Suprapubic skin (tissue), 4 donors: ENCODE measurements at places on chromosomes 4 and X. TPM values are rescaled to one million over a fixed set of nuclear protein-coding genes. Genes with fewer than 3 reads are reported as not detected.

The MAP3K15 gene
- not detected for total RNA-seq

The WDR44 gene
- total RNA-seq, result 12.1 TPM

The SCOC gene
- total RNA-seq, result 32.9 TPM

The ZC4H2 gene
- total RNA-seq, result 7.0 TPM

The MAGED4 gene
- 0.56 TPM for total RNA-seq

The F8A1 gene
- total RNA-seq, result 10.8 TPM

The GPR119 gene
- not detected for total RNA-seq

The CXorf49 gene
- not detected for total RNA-seq

The RHOH gene
- 1.6 TPM for total RNA-seq

The SUPT20HL2 gene
- not detected for total RNA-seq

DNA sequence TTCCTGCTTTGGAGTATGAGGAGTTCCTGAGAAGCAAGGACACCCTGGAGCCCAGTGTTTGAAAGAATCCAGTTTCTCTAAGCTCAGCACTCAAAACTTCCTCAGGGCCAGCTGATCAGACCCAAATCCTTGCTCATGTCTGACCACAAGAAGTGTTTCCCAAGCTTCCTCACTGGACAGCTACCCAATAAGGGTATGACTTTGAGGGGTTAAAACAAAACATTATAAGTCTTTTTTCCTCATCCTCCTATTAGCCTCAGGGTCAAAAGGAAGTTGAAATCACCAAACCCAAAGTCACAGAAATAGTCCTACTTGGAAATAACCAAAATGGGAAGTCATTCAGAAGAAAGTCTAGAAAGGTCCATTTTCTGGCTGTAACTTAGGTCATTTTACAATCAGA, 13.7 kb downstream of the ZBTB33 start:
- no peaks in the 10 kb centered on the region for H3K27me3 ChIP-seq
- no peak overlapping the region for H3K4me3 ChIP-seq
- no peak overlapping the region for H3K27ac ChIP-seq

GRCh38 chr4:170271723-170272122, 182.0 kb upstream of the AADAT start:
- H3K4me3 ChIP-seq, result no peak overlapping the region
- H3K36me3 ChIP-seq, result no peaks in the 10 kb centered on the region
- no peaks in the 10 kb centered on the region for H3K4me1 ChIP-seq
- H3K27me3 ChIP-seq, result no peaks in the 10 kb centered on the region
- no peak for DNase-seq

GRCh38 chr4:94995684-94996394, 238.1 kb downstream of the BMPR1B start:
- no peak overlapping the region for H3K27ac ChIP-seq
- peaks cover 10% of the 10 kb centered on the region for H3K4me1 ChIP-seq
- DNase-seq, result no peak
- no peak overlapping the region for H3K4me3 ChIP-seq
- H3K27me3 ChIP-seq, result no peaks in the 10 kb centered on the region
- H3K36me3 ChIP-seq, result no peaks in the 10 kb centered on the region

GRCh38 chrX:121671649-121672048, 624.2 kb downstream of the GLUD2 start:
- no peaks in the 10 kb centered on the region for H3K4me1 ChIP-seq
- no peaks in the 10 kb centered on the region for H3K36me3 ChIP-seq
- H3K27ac ChIP-seq, result no peak overlapping the region
- H3K4me3 ChIP-seq, result no peak overlapping the region
- no peaks in the 10 kb centered on the region for H3K27me3 ChIP-seq

DNA sequence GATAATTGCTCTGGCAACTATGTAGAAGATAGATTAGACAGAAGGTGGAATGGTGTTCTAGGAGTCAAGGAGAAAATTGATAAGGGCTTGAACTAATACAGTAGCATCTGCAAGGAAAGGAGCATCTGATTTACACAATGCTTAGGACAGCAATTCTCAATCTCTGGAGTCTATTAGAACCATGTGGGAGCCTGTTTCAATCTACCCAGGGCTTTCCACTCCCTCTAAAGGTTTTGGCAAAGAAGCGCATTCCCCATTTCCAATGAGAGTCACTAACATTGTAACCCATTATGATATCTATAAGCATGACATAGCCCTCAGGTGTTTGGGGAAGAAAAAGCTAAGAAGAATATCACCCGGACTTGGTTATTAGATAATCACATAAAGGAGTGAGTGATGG, 168.2 kb downstream of the COL25A1 start:
- DNase-seq, result no peak
- no peak overlapping the region for H3K4me3 ChIP-seq
- no peaks in the 10 kb centered on the region for H3K36me3 ChIP-seq
- no peaks in the 10 kb centered on the region for H3K4me1 ChIP-seq

- H3K27me3 ChIP-seq, result no peaks in the 10 kb centered on the region
- H3K36me3 ChIP-seq, result no peaks in the 10 kb centered on the region
- H3K27ac ChIP-seq, result no peak overlapping the region
- H3K4me3 ChIP-seq, result no peak overlapping the region
- no peaks in the 10 kb centered on the region for H3K4me1 ChIP-seq
These were observed 108.7 kb upstream of the PACRGL start for GRCh38 chr4:20591571-20591970.

DNA sequence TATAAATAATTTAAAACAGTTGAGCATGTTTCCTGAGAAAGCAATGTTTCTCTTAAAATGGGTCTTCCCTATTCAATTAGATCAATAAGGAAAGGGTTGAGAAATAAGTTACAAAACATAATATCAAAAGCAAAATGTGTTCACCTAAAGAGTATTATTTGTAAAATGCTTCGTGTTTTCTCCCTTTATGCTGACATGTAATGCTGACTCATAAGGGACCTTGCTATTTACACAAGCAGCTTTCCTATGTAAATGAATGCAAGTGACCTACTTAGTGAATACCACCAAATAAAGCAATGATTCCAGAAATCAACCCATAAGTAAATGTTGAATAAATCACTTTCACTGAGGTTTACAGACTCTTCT, 91.5 kb downstream of the ELOVL6 start:
- no peak overlapping the region for H3K27ac ChIP-seq
- no peaks in the 10 kb centered on the region for H3K36me3 ChIP-seq
- no peak overlapping the region for H3K4me3 ChIP-seq
- H3K27me3 ChIP-seq, result no peaks in the 10 kb centered on the region
- H3K4me1 ChIP-seq, result peaks cover 13% of the 10 kb centered on the region
- DNase-seq, result no peak

GRCh38 chr4:42865572-42866189, 26.8 kb upstream of the GRXCR1 start:
- no peaks in the 10 kb centered on the region for H3K4me1 ChIP-seq
- H3K27ac ChIP-seq, result no peak overlapping the region
- H3K4me3 ChIP-seq, result no peak overlapping the region
- no peaks in the 10 kb centered on the region for H3K36me3 ChIP-seq

- no peak for DNase-seq
- H3K27me3 ChIP-seq, result no peaks in the 10 kb centered on the region
- no peak overlapping the region for H3K27ac ChIP-seq
- H3K4me3 ChIP-seq, result no peak overlapping the region
These were observed 388.2 kb downstream of the STIM2 start for GRCh38 chr4:27248829-27249228.

DNA sequence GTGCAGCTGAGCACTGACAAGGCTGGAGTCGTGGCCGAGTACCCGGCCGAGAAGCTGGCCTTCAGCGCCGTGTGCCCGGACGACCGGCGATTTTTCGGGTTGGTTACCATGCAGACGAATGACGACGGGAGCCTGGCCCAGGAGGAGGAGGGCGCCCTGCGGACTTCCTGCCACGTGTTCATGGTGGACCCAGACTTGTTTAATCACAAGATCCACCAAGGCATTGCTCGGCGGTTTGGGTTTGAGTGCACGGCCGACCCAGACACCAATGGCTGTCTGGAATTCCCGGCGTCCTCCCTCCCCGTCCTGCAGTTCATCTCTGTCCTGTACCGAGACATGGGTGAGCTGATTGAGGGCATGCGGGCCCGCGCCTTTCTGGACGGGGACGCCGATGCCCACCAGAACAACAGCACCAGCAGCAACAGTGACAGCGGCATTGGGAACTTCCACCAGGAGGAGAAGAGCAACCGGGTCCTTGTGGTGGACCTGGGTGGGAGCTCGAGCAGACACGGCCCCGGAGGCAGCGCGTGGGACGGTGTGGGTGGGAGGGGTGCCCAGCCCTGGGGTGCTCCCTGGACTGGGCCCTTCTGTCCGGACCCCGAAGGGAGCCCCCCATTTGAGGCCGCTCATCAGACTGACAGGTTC, 24.3 kb downstream of the RGS12 start:
- H3K27me3 ChIP-seq, result no peaks in the 10 kb centered on the region
- peaks cover 21% of the 10 kb centered on the region for H3K36me3 ChIP-seq
- no peak overlapping the region for H3K27ac ChIP-seq
- peak; percentile 46 for DNase-seq
- peaks cover 17% of the 10 kb centered on the region for H3K4me1 ChIP-seq

DNA sequence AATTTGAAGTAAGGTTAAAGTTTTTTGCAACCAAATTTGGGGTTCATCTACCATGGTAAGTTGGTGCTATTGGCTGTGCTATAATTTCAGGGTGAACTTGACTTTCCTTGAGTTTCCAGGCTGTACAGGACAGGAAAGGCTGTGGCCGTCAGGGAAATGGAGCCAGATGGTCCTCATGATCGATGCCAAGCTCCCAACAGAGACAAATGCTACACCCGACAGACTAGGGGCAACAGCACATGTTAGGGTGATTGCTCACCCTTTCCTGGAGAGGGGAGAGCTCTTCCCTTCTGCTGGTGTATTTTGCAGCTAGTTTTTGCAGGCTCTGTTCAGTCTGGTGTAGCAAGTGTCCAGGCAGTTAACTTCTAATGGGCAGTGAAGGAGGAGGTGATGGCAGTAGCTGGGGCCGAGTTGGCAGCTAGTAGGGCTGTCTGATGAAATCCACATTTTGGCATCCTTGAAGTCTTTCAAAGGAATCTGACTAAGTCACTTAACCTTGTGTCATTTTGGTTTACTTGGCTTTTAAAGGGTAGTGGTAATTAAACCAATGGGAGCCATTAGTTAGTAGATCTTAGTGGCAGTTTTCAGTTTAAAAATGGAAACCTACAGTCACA, 47.8 kb downstream of the GAB1 start:
- H3K27ac ChIP-seq, result no peak overlapping the region
- H3K27me3 ChIP-seq, result no peaks in the 10 kb centered on the region
- H3K4me1 ChIP-seq, result peaks cover 44% of the 10 kb centered on the region
- DNase-seq, result no peak
- no peak overlapping the region for H3K4me3 ChIP-seq

- DNase-seq, result no peak
- no peaks in the 10 kb centered on the region for H3K27me3 ChIP-seq
- no peak overlapping the region for H3K27ac ChIP-seq
- H3K4me3 ChIP-seq, result no peak overlapping the region
These were observed 315.5 kb upstream of the ADGRL3 start for GRCh38 chr4:60884587-60884986.

DNA sequence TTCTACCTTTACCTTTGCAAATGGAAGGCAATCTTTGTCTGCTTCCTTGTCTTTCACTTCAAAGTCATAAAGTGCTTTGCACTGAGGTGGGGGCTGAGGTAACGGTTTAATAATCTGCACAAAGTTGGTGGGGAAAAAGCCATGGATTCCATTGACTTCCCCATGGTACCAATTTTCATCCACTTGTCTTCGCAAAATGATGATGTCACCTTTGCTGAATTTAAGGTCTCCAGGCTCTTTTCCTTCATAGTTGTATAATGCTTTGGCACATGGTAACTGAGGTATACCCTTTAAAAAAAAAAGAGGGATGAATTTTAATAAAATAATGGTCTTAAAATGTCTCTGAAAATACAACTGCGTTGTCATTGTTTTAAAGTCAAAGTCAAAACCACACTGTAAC, 114.4 kb downstream of the SH3RF1 start:
- H3K27ac ChIP-seq, result no peak overlapping the region
- DNase-seq, result no peak
- no peak overlapping the region for H3K4me3 ChIP-seq

GRCh38 chr4:71269233-71269632, 69.6 kb upstream of the SLC4A4 start:
- H3K27ac ChIP-seq, result no peak overlapping the region
- no peak overlapping the region for H3K4me3 ChIP-seq
- no peaks in the 10 kb centered on the region for H3K4me1 ChIP-seq
- no peak for DNase-seq

- no peak for DNase-seq
- no peak overlapping the region for H3K4me3 ChIP-seq
- H3K27me3 ChIP-seq, result no peaks in the 10 kb centered on the region
- H3K27ac ChIP-seq, result no peak overlapping the region
These were observed 4.4 kb downstream of the ANK2 start for GRCh38 chr4:113053883-113054282.
